ENCODE measurements at places on chromosomes 6 and 20. TPM values are rescaled to one million over a fixed set of nuclear protein-coding genes. Genes with fewer than 3 reads are reported as not detected.

Gene BNIP5
- polyA plus RNA-seq, result not detected

Gene RIMS1
- polyA plus RNA-seq, result 0.59 TPM

Gene FOXA2
- 26.5 TPM for polyA plus RNA-seq

Gene IL17F
- polyA plus RNA-seq, result not detected

Gene ZSCAN31
- 9.8 TPM for polyA plus RNA-seq

Gene SCUBE3
- 3.6 TPM for polyA plus RNA-seq

Gene PROKR2
- not detected for polyA plus RNA-seq

Gene ULBP1
- 4.1 TPM for polyA plus RNA-seq

Gene TNFRSF21
- polyA plus RNA-seq, result 19.0 TPM

Gene RAMACL
- polyA plus RNA-seq, result 0.40 TPM

Gene PBOV1
- not detected for polyA plus RNA-seq

Gene ARG1
- polyA plus RNA-seq, result 1.2 TPM

Gene GABRR2
- polyA plus RNA-seq, result 0.96 TPM

Gene LY6G6D
- 0.88 TPM for polyA plus RNA-seq

Gene C6orf58
- polyA plus RNA-seq, result 1.3 TPM

Gene C2
- polyA plus RNA-seq, result 6.2 TPM

Gene GPX5
- 0.10 TPM for polyA plus RNA-seq

Gene EYS
- polyA plus RNA-seq, result 0.49 TPM

Gene SYCP2
- polyA plus RNA-seq, result 7.9 TPM

Gene PPP1R16B
- polyA plus RNA-seq, result 7.0 TPM

Gene HAO1
- polyA plus RNA-seq, result not detected

Gene IL17A
- polyA plus RNA-seq, result not detected

Gene ROS1
- 14.5 TPM for polyA plus RNA-seq

Gene GSTA3
- polyA plus RNA-seq, result 1.4 TPM

Gene MLIP
- polyA plus RNA-seq, result 0.26 TPM

Gene BFSP1
- 3.9 TPM for polyA plus RNA-seq

Gene PPP1R10
- 47.2 TPM for polyA plus RNA-seq

Gene RBM24
- polyA plus RNA-seq, result 14.2 TPM

Gene SLCO4A1
- polyA plus RNA-seq, result 0.54 TPM

Gene SEMG1
- not detected for polyA plus RNA-seq

All from right lung (tissue), 10 donors.